ENCODE measurements at places on chromosomes 2 and 18.
A peak's percentile ranks its signal among the peaks of the same experiment; 100 is the strongest.

GRCh38 chr2:8976442-8977259 is 26.8 kb downstream of the MBOAT2 start:
- DNase-seq, result no peak

DNA sequence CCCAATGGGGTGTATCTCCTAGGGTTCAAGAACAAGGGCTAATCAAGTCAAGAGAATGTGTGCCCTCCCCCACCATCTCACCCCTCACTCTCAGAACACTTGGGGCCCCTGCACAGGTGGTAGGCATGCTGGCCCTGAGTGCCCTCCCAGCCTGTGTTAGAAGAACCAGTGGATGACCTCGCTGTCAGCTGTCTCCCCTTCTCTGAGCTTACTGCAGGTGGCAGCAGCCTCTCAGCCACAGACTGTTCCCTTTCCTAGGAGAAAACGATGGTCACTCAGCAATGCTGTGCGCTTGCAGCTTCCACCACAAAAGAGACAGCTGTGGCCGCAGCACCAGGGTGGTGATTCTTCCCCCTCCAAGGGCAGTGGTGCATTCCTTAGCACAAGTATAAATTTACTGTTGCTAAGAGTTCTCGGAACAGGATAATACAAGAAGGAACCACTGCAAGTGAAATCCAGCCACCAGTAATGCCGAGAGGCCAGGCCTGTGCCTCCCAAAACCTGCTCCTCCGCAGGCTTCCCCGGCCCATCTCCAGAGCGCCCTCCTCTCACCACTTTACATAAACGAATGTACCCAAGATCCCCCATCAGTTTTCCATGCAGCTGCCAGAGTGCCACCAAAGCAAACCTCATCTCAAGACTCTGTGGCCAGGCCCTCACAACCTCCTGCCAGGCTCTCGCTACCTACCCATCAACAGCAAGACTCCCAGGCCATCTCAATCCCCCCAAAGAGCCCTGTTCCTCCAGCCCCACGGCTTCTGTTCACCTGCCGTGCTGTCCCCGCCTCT is 935 bp upstream of the RAMP1 start:
- peak; percentile 17 for DNase-seq

- DNase-seq, result no peak
Measured at GRCh38 chr18:6681331-6681875, 48.1 kb upstream of the ARHGAP28 start.

- DNase-seq, result no peak
Measured at GRCh38 chr2:167212014-167212648, 323.9 kb downstream of the XIRP2 start.

GRCh38 chr2:131094463-131095281 is 1.4 kb upstream of the FAM168B start:
- DNase-seq, result no peak

DNA sequence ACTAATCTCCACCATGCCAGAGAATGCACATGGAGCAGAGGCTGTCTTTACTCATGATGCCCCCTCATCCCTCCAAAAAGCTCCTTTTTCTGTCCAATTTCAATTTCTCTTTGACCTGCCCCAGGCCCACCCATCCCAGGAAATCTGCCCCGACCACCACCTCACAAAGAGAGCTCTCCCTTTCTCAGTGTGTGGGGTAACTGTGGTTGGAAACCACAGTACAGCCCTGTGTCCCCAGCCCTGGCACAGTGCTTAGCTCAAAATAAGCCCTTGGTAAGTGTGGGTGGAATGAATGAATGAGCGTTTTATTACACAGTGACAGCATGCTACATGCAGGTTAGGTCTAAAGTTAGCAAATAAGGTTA is 43.7 kb upstream of the CAB39 start:
- no peak for DNase-seq

GRCh38 chr2:217666338-217666737 is 336.5 kb downstream of the TNS1 start:
- DNase-seq, result no peak

GRCh38 chr2:197414039-197414438 is 20.8 kb downstream of the SF3B1 start:
- DNase-seq, result no peak

GRCh38 chr18:35710581-35710980 is 129.0 kb downstream of the GALNT1 start:
- DNase-seq, result no peak

DNA sequence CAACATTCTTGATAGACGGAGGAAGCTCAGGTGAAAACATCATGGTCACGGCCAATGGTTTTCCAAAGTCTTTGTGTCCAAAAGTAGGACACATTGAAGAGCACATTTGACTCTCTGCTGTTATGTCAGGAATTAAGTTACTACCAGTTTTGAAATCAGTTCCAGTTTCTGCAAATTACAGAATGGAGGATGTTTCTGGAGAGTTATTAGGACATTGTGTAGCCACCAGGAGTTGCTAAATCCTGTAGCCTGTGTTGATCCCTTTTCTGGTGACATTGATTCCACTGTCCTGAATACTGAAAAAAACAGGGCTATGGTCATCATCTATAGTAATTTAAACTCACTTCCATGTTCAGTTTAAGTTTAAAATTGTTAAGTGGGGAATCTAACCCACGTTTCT is 15.3 kb downstream of the UPP2 start:
- no peak for DNase-seq

- no peak for DNase-seq
Measured at GRCh38 chr2:26114151-26114550, 58.7 kb upstream of the GAREM2 start.
